Breast epithelium (tissue), 4 donors: ENCODE measurements at places on chromosomes 4 and X.

DNA sequence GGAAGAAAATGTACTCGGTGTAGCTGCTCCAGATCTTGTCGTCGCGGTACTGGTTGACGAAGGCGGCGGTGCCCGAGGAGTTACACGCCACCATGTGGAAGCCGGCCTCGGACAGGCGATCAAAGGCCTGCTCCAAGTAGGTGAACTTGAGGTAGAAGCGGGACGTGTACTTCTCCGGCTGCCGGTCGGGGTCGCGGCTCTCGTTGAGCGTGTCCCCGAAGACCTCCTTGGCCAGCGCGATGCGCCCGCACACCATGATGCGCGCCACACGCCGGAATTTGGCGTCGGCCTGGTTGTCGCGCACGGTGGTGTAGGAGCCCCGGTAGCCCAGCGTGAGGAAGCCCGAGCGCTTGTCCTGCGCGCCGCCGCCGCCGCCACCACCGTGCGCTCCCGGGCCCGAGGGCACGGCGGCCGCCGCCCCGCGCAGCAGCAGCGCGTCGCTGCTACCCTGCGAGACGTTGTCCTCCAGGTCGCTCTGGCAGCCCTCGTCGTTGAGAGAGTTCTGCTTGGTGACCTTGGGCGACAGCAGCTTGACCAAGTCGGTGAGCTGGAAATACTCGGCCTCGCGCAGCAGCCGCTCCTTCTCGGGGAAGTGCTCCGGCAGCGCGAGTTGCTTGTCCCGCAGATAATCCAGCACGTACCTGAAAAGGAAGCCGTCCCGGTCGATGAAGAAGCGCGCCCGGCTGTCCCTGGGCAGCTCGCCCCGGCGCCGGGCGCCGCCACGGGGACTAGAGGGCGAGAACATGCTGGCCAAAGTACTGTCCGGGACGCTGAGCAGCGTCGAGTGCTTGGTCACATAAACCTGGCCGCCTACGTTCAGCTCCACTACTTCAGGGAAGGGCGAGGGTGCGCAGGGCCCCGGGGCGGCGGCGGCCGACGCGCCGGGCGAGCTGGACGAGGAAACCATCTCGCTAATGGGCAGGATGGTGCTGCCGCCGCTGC lies 775 bp downstream of the KCTD8 start:
- H3K4me1 ChIP-seq: no peaks in the 10 kb centered on the region
- no peaks in the 10 kb centered on the region for H3K36me3 ChIP-seq
- H3K27ac ChIP-seq: no peak overlapping the region
- DNase-seq: peak; percentile 53

DNA sequence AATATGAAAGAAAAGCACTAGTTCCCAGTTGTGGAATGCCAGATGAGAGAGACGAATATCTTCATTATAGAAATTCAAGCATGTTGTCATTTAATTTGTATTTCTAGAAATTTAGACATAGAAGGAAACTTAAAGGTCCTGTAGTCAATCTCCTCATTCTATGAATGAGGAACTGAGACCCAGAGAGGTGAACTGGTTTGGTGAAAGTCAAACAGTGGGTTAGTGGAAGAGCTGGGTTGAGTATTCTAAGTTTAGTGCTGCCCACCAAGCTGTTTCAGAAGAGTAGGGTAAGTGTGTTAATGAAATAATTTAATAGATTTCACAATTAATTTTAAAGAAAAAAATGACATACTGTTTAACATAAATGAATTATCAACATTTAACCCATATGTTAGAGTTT lies 655.2 kb downstream of the FAM133A start:
- no peak for DNase-seq
- no peaks in the 10 kb centered on the region for H3K27me3 ChIP-seq
- H3K4me1 ChIP-seq: no peaks in the 10 kb centered on the region
- no peak overlapping the region for H3K4me3 ChIP-seq
- no peaks in the 10 kb centered on the region for H3K36me3 ChIP-seq

DNA sequence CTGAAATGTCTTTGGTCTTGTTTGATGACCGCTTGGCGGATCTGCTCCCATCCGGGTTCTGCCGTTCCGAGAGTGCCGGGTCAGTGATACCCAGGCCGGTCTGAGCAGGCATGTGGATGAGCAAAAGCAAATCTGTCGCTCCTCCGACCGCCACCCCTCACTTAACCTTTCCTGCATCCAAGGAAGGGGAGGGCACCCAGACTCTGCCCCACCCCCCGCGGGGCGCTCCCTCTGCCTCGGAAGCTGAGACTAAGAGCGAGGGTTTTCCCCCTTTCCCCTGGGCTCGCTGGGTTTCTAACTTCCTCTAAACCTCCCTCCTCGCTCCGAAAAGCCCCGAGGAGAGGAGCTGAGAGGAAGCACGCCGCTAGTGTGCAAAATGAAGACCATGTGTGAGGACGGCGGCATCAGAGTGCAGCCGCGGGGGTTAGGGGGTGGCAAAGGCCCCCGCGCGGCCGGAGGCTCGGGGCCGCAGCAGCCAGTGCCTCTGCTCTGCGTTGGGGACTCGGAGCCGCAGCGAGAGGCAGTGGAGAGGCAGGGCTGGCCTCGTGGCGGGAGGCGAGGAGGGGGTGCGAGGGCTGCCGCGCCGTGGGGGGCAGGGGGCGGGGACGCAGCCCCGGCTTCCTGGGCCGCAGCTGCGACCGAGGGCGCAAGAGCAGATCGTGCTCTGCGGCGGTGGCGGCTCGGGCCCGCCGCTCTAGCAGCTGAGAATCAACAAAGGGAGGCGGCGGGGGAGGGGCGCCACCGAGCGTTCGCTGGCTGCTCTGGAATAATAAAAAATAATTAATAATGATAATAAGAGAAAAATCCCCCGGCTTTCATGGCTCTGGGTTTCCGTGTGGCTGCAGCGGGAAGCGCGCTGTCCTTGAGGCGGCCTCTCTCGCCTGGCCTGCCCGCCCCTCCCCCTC lies 55.8 kb upstream of the BCOR start:
- H3K27ac ChIP-seq: peak overlapping the region; percentile 36
- H3K4me1 ChIP-seq: no peaks in the 10 kb centered on the region
- no peaks in the 10 kb centered on the region for H3K36me3 ChIP-seq
- H3K27me3 ChIP-seq: peaks cover 99% of the 10 kb centered on the region
- peak overlapping the region; percentile 68 for H3K4me3 ChIP-seq

DNA sequence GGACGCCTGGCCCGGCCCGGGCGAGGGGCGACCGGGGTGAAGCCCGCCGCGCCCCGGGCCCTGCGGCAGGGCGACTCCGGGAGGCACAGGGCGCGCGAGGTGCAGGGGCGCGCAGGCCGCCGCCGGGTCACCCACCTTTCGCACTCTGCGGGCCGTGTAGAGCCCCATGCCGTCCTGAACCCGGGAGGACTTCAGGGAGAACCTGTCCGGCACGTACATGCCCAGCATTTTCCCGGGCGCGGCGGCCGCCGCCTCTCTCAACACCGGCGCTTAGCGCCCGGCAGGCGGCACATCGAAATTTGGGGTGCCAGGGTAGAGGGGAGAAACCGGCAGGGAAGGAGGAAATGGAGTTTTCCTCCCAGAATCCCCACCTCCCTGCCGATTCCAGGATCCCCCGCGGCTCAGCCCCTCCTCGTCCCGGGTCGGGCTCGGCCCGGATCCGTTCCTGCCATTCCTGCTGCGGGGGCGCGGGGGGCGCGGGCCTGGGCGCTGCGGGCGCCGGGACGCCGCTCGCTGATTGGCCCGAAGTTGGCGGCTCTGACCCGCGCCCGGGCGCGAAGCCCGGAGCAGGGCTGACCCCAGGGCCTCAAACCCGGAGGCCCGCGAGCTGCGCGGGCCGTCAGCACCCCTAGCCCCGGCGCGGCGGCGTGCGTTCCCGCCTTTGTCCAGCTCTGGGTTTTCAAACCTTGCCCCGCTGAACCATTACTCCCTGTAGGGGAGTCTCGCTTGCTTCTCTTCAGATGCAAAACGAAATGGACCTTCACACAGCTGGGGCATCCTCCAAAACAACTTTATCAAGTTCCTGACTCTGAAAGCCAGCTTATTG lies at the start of gene PRDM5:
Gene PRDM5 (minus strand): TSS at position 346 of the 826 bp plus-strand sequence. CDS start 118 bp downstream, at position 228.
- H3K4me1 ChIP-seq: no peaks in the 10 kb centered on the region
- no peaks in the 10 kb centered on the region for H3K27me3 ChIP-seq
- H3K4me3 ChIP-seq: peak within 1 kb of the TSS; percentile 72
- H3K36me3 ChIP-seq: no peaks in the 10 kb centered on the region

DNA sequence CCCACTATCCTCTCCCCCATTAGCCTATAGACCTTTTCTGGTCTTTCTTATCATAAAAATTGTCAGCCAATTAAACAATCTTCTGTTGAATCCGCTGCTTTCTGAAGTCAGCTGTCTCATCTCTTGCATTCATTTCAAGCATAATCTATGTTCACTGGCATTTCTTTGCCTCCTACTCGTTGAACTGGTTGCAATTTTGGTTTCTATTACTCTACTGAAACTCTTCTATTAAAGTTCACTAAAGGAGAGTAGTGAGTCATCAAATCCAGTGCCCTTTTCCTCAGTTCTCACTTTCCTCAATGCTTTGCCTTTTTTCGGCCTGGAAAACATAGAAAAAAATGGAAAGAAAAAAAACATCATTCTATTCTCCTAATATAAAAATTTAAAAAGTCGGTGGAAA lies 23.9 kb upstream of the CXCL13 start:
- peaks cover 6% of the 10 kb centered on the region for H3K4me1 ChIP-seq
- H3K36me3 ChIP-seq: no peaks in the 10 kb centered on the region
- H3K27me3 ChIP-seq: no peaks in the 10 kb centered on the region
- no peak for DNase-seq

- no peak for DNase-seq
- no peaks in the 10 kb centered on the region for H3K27me3 ChIP-seq
- H3K4me1 ChIP-seq: no peaks in the 10 kb centered on the region
- H3K27ac ChIP-seq: no peak overlapping the region
- no peak overlapping the region for H3K4me3 ChIP-seq
- no peaks in the 10 kb centered on the region for H3K36me3 ChIP-seq
Measured at GRCh38 chrX:151359931-151360871, 36.8 kb upstream of the VMA21 start.

DNA sequence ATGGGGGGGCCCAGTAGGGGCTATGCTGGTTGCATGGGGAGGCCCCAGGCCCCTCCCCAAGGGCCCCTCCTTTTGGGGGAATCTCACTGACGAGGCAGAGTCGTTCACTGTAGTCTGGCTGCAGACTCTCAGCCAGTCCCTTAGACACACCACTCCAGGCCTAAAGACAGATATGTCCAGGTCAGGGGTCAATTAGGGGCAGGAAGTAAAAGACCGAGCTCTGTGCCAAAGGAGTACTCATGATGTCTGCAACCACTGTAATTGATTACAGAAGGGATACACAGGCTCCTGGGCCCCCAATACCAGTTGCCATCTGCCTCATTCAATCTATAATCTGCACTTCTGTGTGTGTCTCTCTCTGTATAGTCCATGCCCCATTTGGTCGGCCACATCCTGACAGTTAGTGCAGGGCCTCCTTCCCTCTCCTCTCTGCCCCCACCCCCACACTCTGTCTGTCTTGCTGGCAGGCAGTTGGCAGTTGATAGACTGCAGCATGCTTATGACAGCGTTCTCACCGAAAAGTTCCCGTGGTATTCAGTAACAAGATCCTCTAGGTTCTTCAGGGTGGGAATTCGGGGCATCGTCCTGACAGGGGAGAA lies 1.3 kb upstream of the CXorf65 start:
- H3K36me3 ChIP-seq: no peaks in the 10 kb centered on the region
- DNase-seq: no peak
- no peak overlapping the region for H3K4me3 ChIP-seq
- no peaks in the 10 kb centered on the region for H3K4me1 ChIP-seq
- peaks cover 49% of the 10 kb centered on the region for H3K27me3 ChIP-seq
- no peak overlapping the region for H3K27ac ChIP-seq

DNA sequence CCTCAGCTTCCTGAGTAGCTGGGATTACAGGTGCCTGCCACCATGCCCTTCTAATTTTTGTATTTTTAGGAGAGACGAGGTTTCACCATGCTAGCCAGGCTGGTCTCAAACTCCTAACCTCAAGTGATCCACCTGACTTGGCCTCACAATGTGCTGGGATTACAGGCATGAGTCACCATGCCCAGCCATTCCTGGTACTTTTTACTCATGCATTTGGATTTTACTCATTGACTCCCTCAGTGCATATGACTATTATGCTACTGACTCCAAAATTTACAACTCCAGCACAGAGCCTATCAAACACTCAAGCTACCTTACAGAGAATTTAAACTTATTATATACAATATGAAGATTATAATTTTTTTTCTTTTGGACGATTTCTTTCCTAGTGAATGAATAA lies 199.9 kb downstream of the CXXC4 start:
- no peaks in the 10 kb centered on the region for H3K36me3 ChIP-seq
- no peak overlapping the region for H3K27ac ChIP-seq
- H3K27me3 ChIP-seq: no peaks in the 10 kb centered on the region
- H3K4me1 ChIP-seq: no peaks in the 10 kb centered on the region
- no peak for DNase-seq

GRCh38 chrX:31547816-31548215 lies 476.0 kb upstream of the FTHL17 start:
- no peaks in the 10 kb centered on the region for H3K4me1 ChIP-seq
- H3K27ac ChIP-seq: no peak overlapping the region
- no peaks in the 10 kb centered on the region for H3K27me3 ChIP-seq
- H3K4me3 ChIP-seq: no peak overlapping the region
- no peak for DNase-seq

DNA sequence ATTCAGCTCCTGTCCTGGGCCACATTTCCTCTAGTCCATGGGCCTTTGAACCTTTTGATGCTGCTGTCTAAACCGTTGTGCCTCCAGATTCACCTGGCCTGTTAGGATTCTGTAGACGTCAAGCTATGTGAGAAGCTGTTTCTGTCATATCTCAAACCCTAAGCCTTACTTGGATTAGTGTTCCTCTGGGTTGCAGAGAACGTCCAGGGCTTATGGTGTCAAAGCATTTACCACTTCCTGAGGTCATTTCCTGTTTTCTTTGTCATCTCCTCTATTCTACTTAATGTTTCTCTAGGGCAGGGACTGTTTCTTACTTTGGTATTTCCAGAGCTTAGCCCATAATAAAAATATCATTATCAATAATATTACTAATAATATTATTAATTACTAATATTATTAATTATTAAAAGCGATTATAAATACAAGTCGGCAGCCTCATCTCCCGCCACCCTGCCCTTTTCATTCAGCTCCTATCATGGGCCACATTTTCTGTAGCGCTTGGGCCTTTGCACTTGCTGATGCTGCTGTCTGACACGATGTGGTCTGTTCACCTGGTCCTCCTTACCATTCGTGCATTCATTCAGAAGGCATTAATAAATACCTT lies 19.1 kb downstream of the PRIMPOL start:
- H3K4me3 ChIP-seq: no peak overlapping the region
- no peak for DNase-seq
- no peak overlapping the region for H3K27ac ChIP-seq
- no peaks in the 10 kb centered on the region for H3K4me1 ChIP-seq
- H3K36me3 ChIP-seq: no peaks in the 10 kb centered on the region
- H3K27me3 ChIP-seq: no peaks in the 10 kb centered on the region

- H3K27me3 ChIP-seq: no peaks in the 10 kb centered on the region
- H3K36me3 ChIP-seq: no peaks in the 10 kb centered on the region
- no peak overlapping the region for H3K4me3 ChIP-seq
- H3K4me1 ChIP-seq: no peaks in the 10 kb centered on the region
Measured at GRCh38 chrX:11100281-11101035, 10.7 kb upstream of the HCCS start.

DNA sequence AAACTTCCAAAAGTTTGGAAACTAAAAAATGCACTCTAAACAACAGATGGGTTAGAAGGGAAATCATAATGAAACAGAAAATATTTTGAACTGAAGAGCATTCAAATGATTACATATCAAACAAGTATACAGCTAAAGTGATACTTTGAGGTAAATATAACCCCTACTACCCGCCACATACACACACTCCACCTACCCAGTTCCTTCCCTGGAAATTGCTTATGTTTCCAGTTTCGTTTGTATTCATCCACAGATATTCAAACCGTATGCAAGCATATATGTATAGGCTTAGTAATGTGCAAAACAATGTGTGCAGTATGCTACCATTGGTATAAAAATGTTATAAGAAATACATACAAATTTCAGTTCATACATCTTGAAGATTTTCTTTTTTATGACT lies 95.5 kb downstream of the SMIM20 start:
- DNase-seq: no peak
- H3K27ac ChIP-seq: no peak overlapping the region
- no peaks in the 10 kb centered on the region for H3K4me1 ChIP-seq
- H3K27me3 ChIP-seq: no peaks in the 10 kb centered on the region
- no peak overlapping the region for H3K4me3 ChIP-seq
